ENCODE measurements at places on chromosomes 2 and 18. TPM values are rescaled to one million over a fixed set of nuclear protein-coding genes. Genes with fewer than 3 reads are reported as not detected.

REG3G gene
- total RNA-seq, result not detected

ZSWIM2 gene
- total RNA-seq, result under 0.01 TPM

TDRD15 gene
- total RNA-seq, result not detected

SPATA3 gene
- not detected for total RNA-seq

FBXO15 gene
- 0.38 TPM for total RNA-seq

MALL gene
- total RNA-seq, result 6.7 TPM
